Activated CD4-positive, alpha-beta T cell treated with anti-CD3 and anti-CD28 coated beads for 1 hour (primary cell): ENCODE measurements at places on chromosomes 5 and 9.

DNA sequence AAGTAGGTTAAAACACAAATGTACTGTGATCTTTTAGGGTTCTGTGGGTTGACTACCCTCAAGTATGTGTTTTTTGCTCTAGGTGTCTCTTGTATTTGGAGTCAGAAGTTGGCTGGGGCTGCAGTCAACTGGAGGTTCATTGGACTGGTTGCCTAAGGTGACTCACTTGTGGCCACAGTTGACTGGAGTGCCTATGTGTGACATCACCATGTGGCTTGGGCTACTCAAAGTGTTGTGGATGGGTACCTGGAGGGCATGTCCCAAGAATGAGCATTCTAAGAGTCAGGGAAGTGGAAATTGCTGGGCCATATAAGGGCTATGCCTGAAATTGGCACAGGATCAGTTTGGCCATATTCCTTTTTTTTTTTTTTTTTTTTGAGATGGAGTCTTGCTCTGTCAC is 27.4 kb downstream of the SNX30 start:
- no peak for DNase-seq

GRCh38 chr5:68766952-68767464 is 326.8 kb upstream of the SLC30A5 start:
- DNase-seq = no peak

- no peak for DNase-seq
Observed at GRCh38 chr5:155080721-155081120, 67.2 kb downstream of the KIF4B start.

GRCh38 chr9:112361601-112362000 is 18.3 kb upstream of the HSDL2 start:
- no peak for DNase-seq

DNA sequence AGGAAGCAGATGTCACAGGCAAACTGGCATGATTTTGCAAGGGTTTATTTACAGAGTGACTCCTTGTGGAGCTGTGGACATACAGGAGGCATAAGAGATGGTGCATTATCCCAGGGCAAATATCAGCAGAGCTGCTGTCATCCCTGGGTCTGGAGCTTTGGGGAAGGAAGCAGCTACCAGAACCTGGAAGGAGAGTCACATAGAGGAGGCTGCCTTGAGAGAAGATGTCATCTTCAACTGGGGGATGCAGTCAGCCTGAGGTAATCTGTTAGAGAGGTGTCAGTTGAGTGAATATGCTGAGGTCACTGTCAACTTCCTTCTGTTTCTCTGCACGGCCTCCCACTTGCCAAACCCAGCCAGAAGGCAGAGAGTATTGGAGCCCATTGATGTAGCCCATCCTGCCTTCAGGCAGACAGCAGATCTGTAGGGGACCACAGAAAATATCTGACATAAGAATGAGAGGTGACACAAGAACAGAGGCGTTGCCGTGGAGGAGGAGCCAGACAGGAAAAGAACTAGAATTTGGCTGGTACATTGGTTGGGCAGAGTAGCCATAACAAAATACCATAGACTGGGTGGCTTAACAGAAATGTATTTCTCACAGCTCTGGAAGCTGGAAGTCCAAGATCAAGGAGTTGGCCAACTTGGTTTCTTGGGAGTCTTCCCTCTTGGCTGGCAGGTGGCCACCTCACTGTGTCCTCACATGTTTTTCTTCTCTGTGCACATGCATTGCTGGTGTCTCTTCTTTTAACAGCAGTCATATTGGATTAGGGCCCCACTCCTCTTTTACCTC is 102.8 kb downstream of the SNX18 start:
- no peak for DNase-seq

DNA sequence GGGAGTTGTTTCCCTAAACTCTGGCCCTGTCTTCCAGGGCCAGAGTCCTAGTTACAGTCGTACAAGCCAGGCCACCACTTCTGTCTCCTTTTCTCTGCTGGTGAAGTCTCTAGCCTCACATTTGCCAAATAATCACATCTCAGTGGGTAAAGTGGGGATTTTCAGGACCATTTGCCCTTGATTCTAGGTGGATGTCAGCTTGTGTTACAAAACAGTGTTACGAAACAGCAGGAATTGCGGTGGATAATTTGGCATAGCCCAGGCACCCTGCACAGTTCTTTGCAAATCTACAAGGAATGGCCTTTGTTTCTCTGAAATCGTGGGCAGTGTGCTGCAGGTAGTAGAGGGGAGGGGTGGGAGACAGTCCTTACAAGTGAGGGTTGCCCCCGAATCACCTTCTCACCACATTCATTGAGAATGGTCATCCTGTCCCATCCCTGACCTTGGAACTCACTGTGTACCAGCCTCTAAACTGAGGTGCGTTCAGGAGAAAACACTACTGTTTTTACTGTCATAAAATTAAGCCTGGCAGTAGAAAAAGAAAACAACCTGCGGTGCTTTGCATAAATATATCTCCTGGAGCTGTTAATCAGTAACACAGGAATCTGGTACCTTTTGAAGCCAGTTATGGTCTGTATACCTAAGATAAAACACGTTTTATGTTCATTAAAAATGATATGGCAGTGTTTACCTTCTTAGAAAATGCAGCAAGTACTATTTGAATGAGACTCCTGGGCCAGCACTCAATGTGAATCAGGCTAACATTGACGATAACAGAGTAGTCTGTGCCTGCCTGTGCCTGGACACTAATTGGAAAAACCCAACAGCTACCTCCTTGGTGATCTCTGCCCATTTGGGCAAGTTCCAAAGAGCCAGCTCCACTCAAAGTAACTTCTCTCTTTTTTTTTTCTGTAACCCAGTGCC is 44.3 kb downstream of the CYSTM1 start:
- no peak for DNase-seq

- no peak for DNase-seq
Observed at GRCh38 chr9:135857843-135858242, 49.5 kb downstream of the CAMSAP1 start.

GRCh38 chr5:123450114-123450513 is 26.9 kb upstream of the CEP120 start:
- DNase-seq = no peak

DNA sequence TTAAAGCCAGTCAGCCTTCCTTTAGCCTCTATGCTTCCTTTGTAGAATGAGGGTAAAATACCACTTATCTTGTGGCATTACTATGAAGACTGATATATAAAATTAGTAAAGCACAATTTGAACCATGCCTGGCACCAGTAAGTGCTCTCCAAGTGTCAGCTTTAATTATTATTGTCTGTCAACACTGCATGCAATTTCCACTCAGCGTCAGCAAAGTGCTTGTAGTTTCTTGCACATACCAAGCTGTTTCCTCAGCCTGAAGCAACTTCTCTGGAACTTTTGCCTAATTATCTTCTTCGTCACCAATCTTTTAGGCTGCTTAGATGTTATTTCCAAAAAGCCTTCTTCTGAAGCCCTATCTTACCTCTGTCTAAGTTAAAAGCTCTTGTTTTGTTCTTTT is 177.3 kb downstream of the CDC42SE2 start:
- no peak for DNase-seq

DNA sequence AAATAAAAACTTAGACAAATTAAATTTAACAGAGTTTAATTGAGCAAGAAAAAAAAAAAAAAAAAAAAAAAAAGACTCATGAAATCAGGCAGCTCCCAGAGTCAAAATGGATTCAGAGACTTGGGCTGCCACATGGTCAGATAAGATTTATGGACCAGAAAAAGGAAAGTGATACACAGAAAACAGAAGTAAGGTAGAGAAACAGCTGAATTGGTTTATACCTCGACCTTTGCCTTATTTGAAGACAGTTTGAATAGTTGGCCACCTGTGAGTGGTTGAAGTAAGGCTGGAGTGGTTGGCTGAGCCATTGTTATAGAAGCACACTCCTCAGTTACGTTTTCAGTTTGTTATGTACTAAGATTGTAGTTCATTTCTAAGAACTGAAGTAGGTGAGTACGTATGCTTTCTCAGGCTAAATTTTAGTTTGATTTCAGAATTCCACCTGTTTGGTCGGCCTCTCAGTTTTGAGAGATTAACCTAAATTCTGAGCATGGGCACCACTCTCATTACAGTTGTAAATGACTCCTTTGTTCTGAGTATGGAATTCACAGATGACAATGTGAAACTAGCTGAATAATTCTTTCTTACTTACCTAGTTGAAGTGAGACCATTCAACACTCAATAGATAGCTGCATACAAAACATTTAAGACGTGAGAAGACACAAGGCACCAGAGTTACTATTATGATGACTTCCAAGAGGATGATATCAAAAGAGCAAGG is 149.0 kb downstream of the AOPEP start:
- DNase-seq = no peak

DNA sequence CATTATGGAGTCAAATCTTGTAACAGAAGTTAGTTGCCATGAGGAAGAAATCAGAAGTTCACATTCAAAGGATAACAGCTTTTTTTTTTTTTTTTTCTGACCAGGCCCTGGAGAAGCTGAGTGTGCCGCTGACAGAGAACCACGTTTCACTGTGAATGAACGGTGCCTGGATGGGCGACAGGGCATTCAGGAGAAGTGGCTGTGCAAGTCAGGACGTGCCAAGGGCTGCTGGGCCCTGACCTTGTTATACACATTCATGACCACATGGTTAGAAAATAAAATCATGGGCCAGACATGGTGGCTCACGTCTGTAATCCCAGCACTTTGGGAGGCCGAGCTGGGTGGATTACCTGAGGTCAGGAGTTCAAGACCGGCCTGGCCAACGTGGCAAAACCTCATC is 91.6 kb downstream of the ANKH start:
- DNase-seq = no peak

DNA sequence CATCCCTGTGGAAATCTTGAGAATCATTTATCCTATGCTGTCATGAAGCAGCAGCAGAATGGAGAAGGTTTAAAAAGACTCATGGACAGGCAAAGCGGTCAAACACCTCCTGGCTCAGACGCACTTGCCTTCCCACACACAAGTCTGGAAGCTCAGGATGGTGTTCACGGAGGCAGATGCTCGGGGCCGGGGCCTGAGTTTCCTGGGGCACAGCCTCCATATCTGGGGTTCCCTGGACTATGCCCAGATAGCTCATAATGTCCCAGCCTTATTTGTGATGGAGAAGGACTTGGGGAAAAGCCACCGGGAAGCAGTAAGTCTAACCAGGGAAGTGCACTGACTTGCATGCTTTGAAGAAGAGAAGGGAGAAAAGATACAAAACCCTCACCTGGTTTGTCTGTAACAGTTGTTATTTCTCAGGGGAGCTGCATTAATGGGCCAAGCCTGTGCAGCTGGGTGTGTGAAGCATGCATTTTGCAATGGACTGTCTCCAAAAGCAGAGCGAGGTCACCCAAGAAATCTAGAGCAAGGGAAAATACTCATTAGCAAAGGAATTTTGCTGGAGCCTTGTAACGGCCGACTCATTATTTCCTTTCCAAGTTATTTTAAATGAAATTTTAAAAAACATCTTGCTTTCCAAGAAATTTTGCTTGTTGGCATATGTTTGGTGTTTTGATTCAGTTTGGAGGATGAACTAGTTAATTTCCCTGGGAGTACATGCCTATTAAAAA is 3.4 kb downstream of the S1PR3 start:
- no peak for DNase-seq

DNA sequence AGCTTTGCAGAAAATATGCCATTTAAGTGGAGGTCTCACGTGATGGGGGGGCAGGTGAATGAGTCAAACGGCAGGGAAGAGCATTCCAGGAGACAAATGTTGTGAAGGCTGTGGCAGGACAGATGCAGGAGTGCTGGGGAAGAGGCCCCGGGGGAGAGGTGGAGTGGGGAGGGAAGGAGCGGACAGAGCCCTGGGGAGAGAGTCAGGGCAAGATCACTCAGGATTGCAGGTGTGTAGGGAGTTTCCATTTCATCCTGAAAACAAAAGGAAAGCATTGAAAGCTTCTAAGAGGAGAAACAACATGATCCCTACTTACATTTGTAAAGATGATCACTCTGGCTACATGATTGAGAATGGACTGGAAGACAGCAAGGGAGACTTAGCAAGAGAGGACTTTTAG is 323.3 kb downstream of the ASTN2 start:
- no peak for DNase-seq

DNA sequence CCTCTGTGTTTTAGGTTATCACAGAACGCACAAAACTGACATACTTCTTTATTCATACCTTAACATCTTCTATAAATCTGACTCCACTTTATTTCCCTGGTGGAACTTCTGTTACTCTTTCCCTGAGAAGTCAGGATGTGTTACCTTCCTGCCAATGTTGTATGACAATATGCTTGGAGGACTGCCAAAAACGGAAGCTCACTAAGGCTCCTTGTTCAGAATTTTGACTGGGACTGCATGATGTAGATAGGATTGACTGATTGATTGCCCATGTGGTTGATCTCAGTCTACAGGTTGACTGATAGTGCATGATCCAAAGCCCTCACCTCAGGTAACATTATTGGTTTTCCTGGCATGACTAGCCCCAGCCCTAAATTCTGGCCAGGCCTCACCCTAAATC is 319.4 kb downstream of the TLR4 start:
- DNase-seq = no peak

GRCh38 chr9:28456861-28457260 is 883.6 kb upstream of the C9orf72 start:
- DNase-seq = no peak

GRCh38 chr9:26375448-26375847 is 517.2 kb downstream of the CAAP1 start:
- no peak for DNase-seq

GRCh38 chr9:22175972-22176545 is 167.0 kb upstream of the CDKN2B start:
- no peak for DNase-seq

- no peak for DNase-seq
Observed at GRCh38 chr5:57504357-57504756, 21.7 kb upstream of the ACTBL2 start.

DNA sequence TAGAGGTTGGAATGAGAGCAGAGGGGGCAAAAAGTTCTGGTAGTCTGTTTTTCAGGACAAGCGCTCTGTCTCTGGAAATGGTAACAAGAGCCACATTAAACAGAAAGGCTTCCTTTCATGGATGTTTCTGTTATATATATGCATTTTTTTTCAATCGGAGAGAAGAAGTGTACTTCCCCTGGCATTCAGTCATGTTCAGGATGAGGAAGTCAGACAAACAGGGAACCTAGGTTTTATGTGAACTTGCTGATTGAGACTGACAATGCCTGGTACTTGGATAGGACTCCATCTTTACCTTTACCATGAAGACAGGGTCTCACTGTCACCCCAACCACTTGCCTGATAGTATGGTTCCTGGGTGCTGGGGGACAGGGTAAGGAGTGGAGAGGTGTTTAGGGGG is 30.1 kb upstream of the ZBED3 start:
- no peak for DNase-seq

DNA sequence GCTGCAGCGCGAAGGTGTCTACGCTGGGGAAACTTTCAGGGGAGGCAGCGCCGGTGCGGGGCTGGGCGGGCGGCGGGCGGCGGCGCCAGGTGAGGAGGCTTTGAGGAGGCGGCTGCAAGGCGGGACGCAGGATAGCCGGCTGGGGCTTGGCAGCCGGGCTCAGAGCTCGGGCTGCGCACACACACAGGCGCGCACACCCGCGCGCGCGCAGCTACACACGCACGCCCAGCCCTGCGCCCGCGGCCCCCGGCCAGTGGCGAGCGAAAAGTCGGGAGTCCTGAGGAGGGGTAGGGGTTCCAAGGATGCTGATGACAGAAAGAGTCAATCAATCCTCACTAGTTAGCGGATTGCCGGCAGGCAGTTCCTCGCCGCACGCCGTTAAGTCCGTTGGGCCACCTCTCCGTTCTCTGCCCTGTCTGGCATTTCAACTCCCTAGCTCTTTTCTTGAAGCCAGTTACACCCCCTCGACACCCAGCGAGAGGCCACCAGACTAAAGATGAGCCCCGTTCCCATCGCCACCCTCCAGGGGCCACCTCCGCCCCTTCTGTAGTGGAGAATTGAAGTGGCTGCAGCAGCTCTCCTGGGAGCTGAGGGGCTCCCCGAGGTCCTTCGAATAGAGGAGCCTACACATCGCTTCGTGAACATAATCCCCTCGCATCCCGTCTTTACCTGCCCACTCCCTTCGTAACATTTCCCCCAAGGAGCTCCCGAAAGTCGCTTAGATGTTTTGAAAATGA is 1640.3 kb upstream of the C9orf72 start:
- DNase-seq = no peak
